ENCODE measurements at places on chromosomes 2 and 18. TPM values are rescaled to one million over a fixed set of nuclear protein-coding genes. Genes with fewer than 3 reads are reported as not detected.

Gene PSMG2
- total RNA-seq, result 59.0 TPM

Gene CNGA3
- not detected for total RNA-seq

Gene CNRIP1
- 5.2 TPM for total RNA-seq

Gene RAPGEF4
- total RNA-seq, result 24.7 TPM

Gene ANKRD62
- not detected for total RNA-seq

Gene MDH1B
- 1.3 TPM for total RNA-seq

Measured in mesothelial cell of epicardium (in vitro differentiated cells).